Skeletal muscle tissue (tissue), 5 donors: ENCODE measurements at places on chromosomes 5 and 9. TPM values are rescaled to one million over a fixed set of nuclear protein-coding genes. Genes with fewer than 3 reads are reported as not detected.

The PCDHAC2 gene
- 2.1 TPM for total RNA-seq

The HAVCR2 gene
- total RNA-seq = 6.3 TPM

The ANKRD20A1 gene
- not detected for total RNA-seq

The POC5 gene
- total RNA-seq = 4.2 TPM

The TRPM3 gene
- 1.6 TPM for total RNA-seq

The IZUMO3 gene
- not detected for total RNA-seq
